ENCODE measurements at places on chromosomes 11 and 22.
A peak's percentile ranks its signal among the peaks of the same experiment; 100 is the strongest.

- DNase-seq, result no peak
Observed at GRCh38 chr11:1844221-1845094, 5.7 kb downstream of the TNNI2 start.

DNA sequence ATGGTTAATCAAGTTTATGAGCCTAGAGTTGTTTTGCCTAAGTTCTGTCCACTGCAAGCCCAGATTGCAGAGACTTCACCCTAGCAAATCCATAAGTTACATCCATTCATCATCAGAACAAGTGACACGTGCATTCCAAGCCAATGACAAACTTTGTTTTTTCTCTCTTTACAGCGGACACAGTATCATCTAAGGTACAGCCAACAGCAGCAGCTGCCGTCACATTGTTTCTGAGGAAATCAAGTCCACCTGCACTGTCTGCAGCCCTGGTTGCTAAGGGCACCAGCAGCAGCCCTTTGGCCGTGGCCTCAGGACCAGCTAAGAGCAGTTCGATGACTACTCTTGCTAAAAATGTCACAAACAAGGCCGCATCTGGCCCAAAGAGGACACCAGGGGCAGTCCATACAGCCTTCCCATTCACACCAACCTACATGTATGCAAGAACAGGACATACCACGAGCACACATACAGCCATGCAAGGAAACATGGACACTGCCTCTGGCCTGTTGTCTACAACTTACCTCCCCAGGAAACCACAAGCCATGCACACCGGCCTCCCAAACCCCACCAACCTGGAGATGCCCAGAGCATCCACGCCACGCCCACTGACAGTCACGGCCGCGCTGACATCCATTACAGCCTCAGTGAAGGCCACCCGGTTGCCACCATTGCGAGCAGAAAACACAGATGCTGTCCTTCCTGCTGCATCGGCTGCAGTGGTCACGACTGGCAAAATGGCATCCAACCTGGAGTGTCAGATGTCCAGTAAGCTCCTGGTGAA, 155.8 kb downstream of the C11orf91 start:
- no peak for DNase-seq

DNA sequence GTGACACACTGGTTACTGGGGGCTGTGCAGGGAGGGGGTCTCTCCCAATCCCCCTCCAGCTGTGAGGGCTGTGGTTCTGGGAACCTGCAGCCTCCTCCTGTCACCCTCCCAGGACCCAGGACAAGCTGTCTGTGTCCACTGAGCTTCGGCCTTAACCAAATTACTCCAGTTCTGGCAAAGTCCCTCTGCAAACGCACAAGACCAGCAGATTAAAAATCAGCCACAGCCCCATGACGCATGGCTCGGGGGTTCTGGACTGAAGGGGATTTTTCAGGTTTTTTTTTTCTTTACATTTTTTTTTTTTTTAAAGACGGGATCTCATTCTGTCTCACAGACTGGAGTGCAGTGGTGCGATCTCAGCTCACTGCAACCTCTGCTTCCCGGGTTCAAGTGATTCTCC, 32.2 kb upstream of the A4GALT start:
- DNase-seq, result no peak

DNA sequence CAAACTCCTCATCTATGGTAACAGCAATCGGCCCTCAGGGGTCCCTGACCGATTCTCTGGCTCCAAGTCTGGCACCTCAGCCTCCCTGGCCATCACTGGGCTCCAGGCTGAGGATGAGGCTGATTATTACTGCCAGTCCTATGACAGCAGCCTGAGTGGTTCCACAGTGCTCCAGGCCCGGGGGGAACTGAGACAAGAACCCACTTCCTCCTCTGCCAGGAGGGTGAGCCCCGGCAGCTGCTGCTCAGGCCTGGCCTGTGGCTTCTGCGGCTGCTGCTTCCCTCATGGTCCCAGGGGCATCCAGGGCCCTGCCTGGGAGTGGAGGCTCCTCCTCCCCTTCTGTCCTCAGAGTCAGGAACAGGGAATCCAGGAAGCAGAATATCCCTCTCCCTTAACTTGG, 98.4 kb downstream of the ZNF280B start:
- no peak for DNase-seq

DNA sequence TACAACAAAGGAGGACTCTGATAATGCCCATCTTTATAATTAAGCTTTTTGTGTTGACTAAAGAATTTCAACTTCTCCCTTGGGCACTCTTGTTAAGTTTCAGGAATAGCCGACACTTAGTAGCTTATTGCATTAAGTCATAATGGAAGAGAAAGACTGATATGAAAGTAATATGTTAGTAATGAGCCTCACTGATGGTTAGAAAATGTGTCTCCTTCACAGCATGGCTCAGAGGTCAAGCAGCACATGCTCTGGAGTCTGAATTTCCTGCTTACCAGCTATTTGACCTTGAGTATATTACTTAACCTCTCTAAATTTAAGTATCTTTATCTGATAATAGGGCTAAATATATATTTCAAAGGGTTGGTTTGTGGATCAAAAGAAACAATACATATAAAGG, 39.0 kb downstream of the PDGFD start:
- DNase-seq, result no peak

DNA sequence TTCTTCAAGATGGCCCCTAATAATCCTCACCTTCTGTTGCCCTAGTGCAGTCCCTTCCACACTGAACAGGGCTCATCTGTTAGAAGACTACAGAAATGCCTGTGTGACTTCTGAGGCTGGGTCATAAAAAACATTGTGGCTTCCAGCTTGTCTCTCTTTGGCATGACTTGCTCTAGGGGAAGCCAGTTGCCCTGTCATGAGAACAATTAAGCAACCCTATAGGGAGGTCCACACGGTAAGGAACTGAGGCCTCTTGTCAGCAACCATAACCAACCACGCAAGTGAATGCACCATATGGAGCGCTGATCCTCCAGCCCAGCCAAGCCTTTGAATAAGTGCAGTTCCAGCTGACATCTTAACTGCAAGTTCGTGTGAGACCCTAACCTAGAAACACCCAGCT, 2.6 kb downstream of the LIPT2 start:
- no peak for DNase-seq

GRCh38 chr22:23383491-23384361, 196.4 kb downstream of the IGLL1 start:
- no peak for DNase-seq

DNA sequence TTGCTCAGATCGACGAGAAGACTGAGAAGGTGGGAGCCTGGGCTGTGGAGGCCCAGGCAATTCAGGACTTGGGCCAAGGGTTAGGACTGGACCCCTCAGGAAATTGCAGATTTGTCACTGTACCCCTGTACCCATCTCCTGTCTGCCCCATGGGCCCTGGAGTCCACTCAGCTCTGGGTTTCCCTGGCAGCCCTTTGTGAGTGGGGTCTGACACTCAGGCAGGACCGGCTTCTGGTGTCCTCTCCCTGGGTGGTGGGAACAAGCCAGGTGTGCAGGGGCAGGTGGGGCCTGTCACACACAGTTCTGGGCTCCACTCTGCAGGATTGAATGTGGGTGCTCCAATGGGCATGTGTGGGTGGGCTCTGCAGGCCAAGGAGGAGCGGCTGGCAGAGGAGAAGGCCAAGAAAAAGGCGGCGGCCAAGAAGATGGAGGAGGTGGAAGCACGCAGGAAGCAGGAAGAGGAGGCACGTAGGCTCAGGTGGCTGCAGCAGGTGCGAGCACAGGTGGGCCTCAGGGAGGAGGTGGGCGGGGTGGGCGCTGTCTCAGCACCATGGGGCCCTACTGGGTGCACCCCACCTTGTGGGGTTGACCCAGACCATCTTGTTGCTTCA, 21.6 kb downstream of the INCENP start:
- DNase-seq, result no peak

DNA sequence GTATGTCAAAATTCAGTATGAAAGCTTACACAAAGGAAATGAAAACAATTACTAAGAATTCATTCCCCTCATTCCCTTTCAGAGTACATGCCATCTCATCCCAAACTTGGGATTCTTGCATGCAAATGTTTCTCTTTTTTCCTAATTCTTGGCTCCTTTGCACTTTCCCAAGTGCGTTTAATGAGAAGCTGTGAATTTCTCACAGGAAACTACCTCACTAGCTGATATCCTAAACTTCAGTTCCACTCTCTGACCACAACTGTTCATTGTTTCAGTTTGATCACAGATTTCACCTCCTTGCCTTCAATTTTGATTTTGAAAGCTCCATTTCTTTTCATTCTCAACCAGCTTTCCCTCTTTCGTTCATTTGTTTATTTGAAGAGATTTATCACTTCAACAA, 5.9 kb upstream of the ARL14EP start:
- no peak for DNase-seq

DNA sequence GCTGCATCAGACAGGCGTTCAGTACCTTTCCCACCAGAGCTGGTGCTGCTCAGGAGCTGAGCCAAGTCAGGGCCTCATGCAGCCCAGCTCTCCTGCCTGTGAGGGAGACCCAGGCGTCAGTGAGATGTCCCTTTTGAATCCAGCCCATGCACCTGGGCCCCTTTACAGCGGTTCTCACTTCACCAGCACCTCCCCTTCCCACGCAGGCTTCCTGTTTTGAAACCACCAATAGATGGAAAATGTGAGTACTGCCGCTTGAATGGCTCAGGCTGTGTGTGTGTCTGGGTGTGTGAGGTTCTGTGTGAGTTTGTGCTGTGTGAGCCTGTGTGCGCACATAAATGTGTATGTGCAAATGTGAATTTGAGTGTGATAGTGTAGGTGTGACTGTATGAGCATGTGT, 88.4 kb downstream of the UBASH3B start:
- DNase-seq, result peak; percentile 75

DNA sequence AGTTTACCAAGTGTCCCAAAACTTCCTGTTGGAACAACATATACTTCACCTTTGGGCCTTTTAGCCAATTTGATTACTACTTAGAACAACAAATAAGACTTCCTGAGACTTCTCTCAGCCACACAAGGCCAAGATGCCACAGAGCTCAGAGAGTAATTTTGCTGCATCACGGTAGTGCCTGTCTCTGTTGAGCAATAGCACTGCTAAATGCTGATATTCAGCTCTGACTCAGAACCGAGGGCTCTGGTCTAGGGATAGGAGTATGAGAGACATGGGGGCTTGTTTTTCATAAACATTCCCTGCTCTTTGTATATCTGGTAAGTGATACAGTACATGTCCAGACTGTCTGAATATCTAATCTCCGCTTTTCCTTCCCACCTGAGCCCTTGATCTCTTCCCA, 260.4 kb upstream of the ARHGAP20 start:
- DNase-seq, result no peak

DNA sequence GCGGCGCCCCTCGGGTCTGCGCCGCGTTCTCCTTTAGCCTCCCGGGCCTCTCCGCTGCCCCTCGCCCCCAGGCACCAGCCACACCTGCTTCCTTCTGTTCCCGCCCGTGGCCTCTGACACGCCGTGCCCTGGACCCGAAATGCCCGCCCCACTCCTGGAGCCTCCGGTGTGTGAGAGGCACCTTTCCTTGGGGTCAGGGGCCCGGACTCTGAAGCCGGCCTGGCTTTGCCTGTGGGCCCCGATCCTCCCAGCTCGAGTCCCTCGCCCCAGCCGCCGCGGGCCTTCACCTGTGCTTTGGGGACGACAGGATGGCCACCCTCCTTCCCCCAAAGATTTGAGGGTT, 661 bp upstream of the CDPF1 start:
- DNase-seq, result no peak

- no peak for DNase-seq
Observed at GRCh38 chr22:19678949-19679521, 35.3 kb upstream of the SEPTIN5 start.

- DNase-seq, result no peak
Observed at GRCh38 chr11:10581481-10582019, 13.1 kb upstream of the LYVE1 start.

GRCh38 chr11:34316347-34317035, 41.3 kb downstream of the ABTB2 start:
- no peak for DNase-seq

DNA sequence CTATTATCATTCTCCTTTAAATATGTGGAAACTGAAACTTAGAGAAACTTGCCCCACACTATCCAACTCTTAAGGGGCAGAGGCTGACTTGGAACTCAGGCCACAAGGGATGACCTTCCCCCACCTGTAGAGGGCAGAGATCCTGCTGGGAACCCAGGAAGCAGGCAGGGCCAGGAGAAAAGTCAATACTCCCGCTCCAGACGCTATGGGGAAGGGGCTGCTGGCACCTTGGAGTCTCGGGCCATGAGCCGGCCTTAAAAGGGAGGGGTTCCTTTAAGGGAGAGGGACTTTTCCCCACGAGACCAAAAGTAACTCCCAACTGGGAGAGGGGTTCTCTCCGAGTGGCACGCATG, 620 bp upstream of the ANO5 start:
- no peak for DNase-seq

Data from activated CD4-positive, CD25-positive, alpha-beta regulatory T cell treated with anti-CD3 and anti-CD28 coated beads, Interleukin-2, amount 50 U/mL, for 16 hours (primary cell).